ENCODE measurements at places on chromosomes 5 and 9. TPM values are rescaled to one million over a fixed set of nuclear protein-coding genes. Genes with fewer than 3 reads are reported as not detected.

The ACOT12 gene
- 2.2 TPM for total RNA-seq

The SLC35A4 gene
- 23.2 TPM for total RNA-seq

The MFAP3 gene
- total RNA-seq: 47.9 TPM

The PCDHB2 gene
- 0.58 TPM for total RNA-seq

Measured in smooth muscle cell of trachea (primary cell).